Tibial artery (tissue), 4 donors: ENCODE measurements at places on chromosomes 7 and 10.
A peak's percentile ranks its signal among the peaks of the same experiment; 100 is the strongest.

GRCh38 chr10:58063861-58064480, 203.7 kb downstream of the IPMK start:
- DNase-seq = no peak

DNA sequence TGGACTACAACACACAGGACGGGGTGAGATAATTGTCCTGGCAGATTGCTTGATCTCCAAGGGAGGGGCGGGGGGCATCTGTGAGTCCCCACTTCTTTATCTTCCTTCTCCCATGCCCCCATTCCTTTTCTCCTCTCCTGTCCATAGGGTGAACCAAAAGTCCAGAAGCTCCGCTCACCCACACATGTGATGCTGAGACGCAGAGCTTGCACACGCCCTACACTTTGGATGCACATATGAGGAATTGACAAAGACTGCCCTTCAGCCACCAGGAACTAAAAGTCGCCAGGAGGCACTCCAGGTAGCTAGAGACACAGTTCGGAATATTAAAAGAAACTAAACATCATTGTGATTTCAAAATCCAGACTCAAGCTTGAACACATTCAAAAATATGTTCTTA, 112.7 kb upstream of the FGFR2 start:
- DNase-seq = no peak

- DNase-seq = no peak
Observed at GRCh38 chr10:121579656-121580055, 18.6 kb downstream of the FGFR2 start.

- DNase-seq = no peak
Observed at GRCh38 chr10:99708428-99709012, 23.4 kb downstream of the COX15 start.

GRCh38 chr7:34060196-34060947, 155.0 kb downstream of the BMPER start:
- no peak for DNase-seq

GRCh38 chr10:109588259-109588658, 335.1 kb downstream of the XPNPEP1 start:
- no peak for DNase-seq

DNA sequence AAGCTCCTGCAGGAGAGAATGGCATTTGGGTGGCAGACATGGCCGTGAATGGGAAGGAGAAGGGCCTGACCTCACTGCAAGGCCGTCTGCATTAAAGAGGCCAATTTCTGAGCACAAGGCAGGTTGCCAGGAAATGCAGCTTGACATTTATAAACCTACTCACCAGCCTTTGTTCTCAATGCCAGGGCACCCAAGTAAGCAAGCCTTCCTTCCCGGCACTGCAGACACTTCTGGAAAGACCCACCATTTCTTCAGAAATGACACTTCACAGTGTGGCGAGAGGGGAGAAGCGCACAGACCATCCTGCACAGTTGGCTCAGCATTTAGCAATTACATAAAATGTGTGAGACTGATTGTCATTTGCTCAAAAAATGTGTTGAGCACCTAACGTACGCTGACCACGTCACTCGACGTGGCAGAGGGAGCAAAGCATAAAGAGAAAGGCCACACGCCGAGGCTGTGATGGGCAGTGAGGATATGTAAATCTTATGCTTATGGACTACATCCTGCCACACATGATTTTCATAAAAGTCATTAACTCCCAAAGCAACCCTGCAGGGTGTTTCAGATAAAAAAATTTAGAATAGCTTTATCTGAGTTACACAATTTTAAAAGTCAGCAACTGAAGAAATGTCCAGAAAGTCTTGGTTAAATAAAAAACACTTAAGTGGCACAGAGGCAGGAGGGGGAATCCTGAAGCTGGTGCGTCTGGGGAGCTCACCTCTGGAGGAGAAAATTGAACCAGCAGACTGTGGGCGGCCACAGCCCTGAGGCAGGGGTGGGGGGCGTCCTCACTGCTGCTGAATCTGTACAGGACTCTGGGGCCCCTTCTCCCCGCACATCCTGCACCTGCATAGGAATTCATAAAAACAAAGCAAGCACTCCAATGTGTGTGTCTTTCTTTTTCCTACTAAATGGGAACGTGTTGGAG, 543.8 kb downstream of the PTPRN2 start:
- DNase-seq = peak; percentile 7

- no peak for DNase-seq
Observed at GRCh38 chr7:114842551-114843065, 79.3 kb upstream of the MDFIC start.

DNA sequence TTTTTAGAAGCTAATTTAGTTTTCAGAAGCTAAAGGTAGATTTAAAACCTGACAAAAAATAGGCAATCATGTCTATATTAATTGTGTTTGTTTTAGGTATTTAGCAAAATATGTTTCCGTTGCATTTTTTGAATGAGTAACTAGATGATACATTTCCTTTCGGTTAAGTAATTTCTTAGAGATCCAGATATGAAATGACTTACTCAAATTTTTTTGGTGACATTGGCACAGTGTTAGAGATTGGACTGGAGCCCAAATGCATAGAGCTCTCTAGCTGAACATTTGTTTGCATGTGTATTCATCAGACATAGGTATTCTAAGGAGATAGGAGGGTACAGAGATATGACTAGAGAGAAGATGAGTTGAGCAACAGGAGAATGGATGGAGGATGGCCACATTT, 1.9 kb downstream of the BUB3 start:
- DNase-seq = no peak
